Stromal cell of bone marrow (primary cell): ENCODE measurements at places on chromosomes 16 and 17.

- no peak for DNase-seq
These were observed 19.3 kb upstream of the ITGA2B start for GRCh38 chr17:44408786-44409185.

- DNase-seq, result no peak
These were observed 91.8 kb downstream of the SDK2 start for GRCh38 chr17:73552300-73553048.

- DNase-seq, result peak; percentile 91
These were observed 1.2 kb upstream of the SPAG9 start for GRCh38 chr17:51121620-51122472.

DNA sequence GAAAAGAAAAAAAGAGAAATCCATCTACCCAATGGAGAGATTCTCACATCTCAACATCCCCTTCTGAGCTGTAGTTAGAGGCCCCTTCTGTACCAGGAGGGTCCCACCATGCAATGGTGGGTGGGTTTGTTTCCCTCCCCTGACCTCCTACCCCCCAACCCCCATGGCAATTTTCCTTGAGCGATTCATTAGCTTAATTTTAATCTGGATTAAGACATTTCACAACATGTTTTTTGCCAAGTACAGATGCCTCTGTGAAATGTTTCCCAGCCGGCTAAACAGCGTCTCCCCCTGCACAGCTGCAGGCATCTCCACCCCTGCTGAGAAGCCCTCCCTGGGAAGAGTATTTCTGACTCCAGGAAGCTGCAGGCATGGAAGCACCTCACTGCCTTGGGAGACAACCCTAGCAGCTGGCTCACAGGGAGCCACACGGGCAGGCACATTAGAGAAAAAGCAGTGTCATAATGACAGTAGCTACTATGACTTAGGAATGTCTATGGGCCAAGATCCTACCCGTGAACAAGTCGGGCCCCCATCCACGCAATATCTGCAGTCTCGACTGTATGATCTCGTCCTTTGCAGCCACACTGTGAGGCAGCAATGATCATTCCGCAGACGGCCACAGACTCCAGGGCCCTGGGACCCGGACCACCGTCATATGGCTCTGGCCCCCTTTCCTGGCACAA lies 117.3 kb downstream of the ADCY9 start:
- DNase-seq, result no peak

DNA sequence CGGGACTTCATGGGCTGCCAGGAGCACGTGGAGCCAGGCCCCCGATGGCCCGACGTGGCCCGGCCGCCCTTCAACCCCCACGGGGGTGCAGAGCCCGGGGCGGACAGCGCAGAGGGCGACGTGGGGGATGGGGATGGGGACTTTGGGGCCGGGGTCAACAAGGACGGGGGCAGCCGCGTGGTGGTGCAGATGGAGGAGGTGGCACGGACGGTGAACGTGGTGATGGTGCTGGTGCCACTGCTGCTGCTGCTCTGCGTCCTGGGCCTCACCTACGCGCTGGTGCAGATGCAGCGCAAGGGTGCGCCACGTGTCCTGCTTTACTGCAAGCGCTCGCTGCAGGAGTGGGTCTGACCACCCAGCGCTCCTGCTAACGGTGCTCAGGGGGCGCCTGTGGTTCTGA lies 19.5 kb downstream of the MMP15 start:
- no peak for DNase-seq

DNA sequence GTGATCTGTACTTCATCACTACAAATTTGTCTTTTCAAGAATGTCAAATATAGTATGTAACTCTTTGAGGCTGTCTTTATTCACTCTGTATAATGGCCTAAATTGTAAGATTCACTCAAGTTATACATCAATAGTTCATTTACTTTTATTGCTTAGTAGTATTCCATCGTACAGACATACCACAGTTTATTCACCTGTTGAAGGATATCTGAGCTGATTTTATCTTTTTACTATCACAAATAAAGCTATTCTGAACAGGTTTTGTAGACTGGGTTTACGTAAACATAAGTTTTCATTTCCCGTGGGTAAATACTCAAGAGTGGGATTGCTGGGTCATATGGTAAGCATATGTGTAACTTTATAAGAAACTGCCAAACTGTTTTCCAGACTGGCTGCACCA lies 18.6 kb downstream of the PSMD12 start:
- DNase-seq, result no peak

GRCh38 chr17:8947201-8947600 lies 18.3 kb downstream of the PIK3R5 start:
- no peak for DNase-seq

- peak; percentile 53 for DNase-seq
These were observed 6.8 kb upstream of the KRTAP17-1 start for GRCh38 chr17:41322094-41322902.

DNA sequence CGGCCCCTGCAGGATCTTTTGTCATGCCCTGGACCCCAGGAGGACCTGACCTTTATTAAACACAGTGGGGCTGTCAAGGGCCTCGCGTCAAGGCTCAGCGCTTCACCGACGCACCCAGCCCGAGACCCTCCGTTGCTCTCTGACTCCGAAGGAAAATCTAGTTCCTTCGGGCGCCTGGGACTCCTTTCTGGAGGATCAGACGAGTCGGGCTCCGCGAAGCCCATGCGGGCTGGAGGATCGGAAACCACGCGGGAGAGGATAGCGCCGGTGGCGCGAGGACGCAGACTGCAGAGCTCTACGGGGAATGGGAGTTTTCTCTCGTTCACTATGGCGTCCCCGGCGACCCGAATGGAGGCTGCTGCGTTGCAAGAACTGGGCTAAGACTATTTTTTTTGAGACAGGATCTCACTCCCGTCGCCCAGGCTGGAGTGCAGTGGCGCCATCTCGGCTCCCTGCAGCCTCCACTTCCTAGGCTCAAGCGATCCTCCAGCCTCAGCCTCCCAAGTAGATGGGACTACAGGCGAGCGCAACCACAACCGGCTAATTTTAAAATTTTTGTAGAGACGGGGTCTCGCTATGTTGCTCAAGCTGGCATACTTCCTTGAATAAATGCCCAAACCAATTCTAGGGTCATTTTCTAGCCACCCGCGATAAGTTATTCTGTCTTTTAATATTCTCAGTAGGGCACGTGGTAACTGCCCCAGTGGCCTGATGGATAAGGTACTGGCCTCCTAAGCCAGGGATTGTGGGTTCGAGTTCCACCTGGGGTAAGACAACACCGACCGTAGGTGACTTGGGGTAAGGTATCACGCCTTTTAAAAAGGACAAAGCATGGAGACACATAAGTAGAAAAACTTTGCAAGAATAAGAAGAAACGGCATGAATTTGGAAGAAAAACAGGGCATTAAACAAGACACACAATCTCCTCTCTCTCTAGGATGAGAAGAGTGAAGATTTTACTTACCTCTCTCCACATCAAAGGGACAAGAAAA lies 5.5 kb downstream of the OR1F1 start:
- DNase-seq, result no peak

DNA sequence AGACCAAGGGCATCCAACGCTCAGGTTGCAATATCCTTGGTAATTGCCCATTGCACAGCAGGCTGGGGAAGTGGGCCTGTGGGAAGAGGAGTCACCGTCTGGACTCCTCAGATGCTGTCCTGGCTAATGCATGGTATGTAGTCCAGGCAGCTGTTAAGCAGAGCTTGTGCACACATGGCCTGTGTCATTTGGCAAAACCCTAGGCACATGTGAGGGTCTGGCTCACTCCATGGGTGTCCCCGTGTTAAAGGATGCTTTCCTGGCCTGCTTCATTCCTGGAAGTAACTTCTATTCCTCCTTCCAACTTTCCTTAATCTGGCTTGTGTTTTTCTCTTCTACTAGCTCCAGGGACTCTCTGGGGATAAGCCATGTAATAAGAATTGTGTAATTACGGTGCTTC lies 378.0 kb upstream of the CA10 start:
- DNase-seq, result no peak

GRCh38 chr17:69451416-69452394 lies 37.2 kb downstream of the MAP2K6 start:
- DNase-seq, result no peak

DNA sequence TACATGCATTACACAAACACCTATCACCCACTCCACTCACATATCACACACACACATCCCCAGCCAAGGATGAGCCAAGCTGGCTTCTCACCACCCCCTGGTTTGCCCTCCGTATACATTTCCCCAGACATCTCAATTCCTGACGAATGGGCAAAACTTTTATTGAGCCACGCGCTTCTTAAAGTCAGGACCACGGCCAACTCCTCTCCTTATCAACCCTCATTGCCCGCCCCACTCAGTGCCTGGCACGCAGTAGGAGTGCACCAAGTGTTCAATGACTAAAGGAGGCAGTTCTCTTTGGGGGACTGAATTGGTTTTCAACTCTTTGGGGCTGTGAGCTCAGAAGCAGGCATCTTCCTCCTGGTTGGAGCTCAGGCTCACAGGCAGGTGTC lies 22.5 kb upstream of the C16orf78 start:
- DNase-seq, result no peak

GRCh38 chr16:17607075-17607509 lies 136.3 kb upstream of the XYLT1 start:
- DNase-seq, result no peak

DNA sequence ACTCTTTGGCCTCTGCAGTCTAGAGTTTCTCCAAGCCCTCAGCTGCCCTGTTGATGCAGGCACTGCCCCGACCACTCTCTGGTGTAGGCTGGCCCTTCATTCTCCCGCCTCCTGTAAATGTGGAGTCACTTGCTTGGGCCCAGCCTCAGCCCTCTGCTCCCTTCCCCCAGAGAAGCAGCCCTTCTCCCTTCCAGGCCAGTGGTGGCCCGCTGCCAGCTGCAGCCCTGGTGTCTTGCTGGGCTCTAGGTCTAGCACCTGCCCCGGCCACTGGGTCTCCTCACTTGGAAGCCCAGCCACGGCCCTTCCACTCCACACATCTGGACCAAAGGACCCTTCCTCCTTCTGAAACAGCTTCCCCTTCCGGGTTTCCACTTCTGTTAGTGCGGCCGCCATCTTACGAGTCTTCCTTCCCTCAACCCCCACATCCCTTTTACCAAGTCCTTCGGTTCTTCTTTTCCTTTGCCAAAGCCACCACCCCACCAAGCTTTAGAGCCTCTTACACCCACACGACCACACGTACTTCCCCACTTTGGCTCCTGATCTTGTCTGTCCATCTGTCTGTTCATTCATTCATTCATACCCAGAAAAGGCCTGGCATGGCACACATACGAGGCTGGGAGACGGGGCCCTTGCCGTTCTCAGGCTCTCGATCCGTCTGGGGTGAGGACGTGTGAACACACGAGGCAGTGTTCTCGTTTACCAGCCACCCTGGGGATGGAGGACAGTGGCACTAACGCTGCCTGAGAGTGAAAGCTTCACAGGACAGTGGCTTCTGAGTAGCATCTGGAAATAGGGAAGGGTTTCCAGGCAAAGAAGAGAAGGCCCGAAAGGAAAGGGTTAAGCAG lies 68.0 kb downstream of the ABR start:
- no peak for DNase-seq

DNA sequence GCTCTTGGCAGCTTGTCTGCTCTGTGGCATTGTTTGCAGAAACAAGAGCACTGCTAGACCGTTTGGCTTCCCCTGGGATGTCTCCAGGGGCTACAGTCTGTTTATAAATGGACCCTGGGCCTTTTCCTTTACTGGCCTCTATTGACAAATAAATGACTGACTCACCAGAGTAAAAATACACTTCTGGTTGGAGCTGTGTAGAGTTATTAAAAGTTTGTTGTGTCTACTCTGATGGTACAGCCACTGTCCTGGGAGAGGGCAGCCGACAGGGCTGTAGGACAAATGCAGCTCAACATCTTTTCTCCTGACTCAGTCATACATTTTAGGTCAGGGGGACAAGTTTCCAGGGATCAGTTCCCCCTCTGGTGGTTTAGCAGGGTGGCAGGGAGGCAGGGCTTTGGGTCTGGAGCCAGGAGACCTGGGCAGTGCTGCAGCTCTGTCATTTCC lies 30.0 kb downstream of the FOXL1 start:
- DNase-seq, result no peak

DNA sequence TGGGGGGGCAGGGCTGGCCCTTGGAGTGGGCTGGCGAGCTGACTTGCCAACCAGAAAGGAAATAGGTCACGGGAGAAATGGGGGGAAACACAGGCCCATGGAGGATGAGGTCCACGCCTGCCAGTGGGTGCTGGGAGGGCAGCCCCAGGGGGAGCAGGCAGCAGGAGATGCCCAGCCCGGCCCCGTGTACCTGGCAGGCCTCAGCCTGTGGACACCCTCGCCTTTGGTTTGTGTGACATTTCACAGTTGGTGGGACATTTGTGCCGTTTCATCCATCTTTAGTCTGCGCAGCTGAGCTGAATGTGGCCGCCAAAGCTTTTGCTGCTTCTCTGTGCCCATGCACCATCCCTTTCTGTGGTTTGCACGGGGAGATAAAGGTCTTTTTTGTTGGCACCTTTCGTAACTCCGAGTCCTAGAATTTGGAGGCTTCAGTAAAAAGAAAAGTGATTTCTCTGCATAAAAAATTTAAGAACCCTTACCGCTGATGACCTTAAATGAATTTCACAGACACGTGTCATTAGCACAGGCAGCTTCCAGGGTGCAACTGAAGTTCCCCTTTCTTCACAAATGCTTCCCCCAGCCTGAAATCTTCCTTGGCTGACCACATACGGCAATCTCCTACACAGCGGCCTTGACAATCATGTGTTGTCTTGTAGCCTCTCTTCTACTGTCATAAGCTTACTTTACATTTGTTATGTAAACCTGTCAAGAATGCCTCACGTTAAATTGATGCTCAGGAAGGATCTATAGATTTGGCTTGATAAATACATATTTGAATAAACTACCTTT lies 193.6 kb downstream of the RPTOR start:
- no peak for DNase-seq

DNA sequence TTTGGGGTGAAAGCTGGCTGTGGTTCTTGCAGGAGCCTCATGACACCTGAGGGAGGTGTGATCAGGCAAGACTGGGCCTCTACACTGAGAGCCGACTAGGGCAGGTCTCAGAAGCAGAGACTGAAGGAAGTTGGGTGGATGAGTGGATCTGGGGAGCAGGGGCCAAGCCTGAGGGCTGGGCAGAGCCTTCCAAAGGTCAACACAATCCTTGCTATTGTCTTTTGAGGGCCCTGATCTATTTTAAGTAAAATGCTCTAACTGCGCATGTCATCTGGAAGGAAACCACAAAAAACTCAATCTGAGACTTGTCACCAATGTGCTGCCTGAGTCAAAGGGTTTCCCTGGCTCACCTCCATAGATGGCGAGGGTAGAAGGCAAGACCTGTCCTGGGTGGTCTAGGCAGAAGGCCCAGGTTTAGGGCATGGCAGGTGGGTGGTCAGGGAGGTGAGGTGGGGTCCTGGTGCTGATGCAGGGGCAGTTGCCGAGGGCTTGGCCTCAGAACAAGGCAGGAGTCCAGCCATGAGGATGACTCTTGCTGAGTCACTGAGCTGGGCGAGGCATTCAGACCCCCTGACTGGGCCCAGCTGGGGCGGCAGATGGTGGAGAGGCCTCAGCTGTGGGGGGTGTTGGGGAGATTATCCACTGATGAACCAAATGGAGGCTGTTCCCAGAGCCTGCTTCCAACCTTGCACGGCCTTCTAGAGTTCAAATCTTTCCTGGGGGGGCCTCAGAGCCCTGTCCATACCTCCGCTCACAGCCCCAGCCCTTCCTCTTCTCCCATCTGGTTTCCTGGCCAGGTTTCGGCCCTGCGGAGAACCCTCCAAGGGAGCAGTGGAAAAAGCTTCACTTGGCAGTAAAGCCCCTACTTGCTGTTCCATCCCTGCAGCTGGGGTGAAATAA lies 5.1 kb downstream of the MVP start:
- peak; percentile 81 for DNase-seq
